ENCODE measurements at places on chromosomes 4 and X.

GRCh38 chr4:98318521-98318920 lies 57.3 kb downstream of the RAP1GDS1 start:
- no peak for DNase-seq

DNA sequence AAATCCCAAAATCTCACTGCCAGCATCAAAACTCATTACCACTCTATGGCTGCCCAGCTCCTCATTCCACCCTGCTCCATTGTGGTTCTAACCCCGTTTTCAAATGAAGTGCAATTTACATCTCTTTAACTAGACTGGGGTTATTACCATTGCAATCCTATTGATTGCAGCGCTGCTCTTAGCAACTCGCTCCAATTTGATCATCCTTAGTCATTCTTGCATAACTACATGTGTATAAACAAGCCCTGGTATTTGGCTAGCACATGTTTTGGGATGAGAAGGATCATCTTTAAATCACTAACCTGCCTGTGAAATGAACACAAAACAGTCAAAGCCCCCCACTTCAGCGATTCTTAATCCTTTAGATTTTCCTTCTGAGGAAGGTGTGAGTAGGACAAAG lies 340.1 kb upstream of the PPARGC1A start:
- no peak for DNase-seq

DNA sequence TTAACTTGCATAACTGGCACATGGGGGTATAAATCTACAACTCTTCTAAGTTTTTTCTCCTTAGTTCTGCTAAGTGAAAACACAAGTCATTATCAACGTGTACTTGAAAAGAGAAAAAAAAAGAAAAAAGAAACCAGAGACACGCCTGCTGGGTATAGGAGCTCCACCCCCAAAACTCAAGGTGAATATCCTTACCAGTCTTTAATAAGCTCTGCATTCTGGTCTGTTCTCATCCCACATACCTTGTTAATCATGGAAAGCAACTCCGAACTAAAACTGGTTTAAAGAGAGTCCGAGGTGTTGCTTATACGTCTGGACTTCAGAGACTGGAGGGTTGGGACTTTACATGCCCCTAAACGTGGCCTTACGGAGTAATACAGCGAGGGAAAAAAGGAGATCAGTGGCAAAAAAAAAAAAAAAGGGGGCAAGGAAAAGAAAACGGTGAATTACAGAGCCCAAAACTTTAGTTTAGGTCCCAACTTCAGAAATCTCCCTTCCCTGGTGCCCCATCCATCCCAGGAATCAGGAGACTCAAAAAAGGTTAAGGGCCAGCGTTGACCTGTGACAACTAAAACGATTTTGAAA lies 1.0 kb downstream of the PGRMC2 start:
- DNase-seq, result no peak

GRCh38 chr4:48812866-48813265 lies 18.0 kb upstream of the OCIAD1 start:
- DNase-seq, result no peak

GRCh38 chr4:163866728-163867315 lies 372.3 kb downstream of the TMA16 start:
- DNase-seq, result no peak

- no peak for DNase-seq
These were observed 531.8 kb downstream of the GLUD2 start for GRCh38 chrX:121579016-121579760.

DNA sequence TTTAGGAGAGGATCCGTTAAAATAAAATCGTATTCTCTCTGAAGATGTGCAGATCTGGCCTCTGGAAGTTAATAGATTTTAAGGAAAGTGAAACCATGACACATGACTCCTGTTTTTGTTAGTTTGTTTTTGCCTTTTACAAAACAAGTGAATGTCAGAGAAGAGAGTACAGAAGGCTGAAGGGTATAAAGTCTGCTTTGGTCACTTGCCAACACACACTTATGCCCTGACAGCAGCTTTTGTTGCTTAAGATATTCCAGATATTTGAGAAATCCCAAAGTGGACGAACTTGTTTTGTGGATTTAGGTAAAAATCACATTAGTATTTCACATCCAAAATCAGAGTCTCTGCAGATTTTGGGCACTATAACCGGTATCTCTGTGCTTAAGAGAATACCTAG lies 192.4 kb upstream of the RASGEF1B start:
- DNase-seq, result no peak

DNA sequence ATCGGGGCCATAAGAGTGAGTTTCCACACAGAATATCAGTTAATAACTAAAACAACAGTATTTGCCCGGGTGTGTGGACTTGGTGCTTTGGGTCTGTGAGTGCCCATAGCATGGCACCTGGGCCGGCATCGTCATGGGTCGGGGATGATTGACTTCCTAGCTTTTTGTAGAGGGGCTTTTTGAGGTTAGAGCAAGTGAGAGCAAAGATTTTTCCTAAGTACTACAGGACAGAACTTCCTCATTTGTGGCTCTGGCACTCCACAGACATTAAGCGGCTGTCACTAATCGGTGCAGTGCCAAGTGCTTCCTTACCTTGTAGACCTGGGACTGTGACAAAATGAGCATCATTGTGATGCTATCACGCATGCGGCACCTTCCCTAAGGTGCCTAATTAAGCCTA lies 81.0 kb downstream of the SHROOM2 start:
- no peak for DNase-seq

GRCh38 chr4:26839016-26839415 lies 21.6 kb upstream of the STIM2 start:
- DNase-seq, result no peak

DNA sequence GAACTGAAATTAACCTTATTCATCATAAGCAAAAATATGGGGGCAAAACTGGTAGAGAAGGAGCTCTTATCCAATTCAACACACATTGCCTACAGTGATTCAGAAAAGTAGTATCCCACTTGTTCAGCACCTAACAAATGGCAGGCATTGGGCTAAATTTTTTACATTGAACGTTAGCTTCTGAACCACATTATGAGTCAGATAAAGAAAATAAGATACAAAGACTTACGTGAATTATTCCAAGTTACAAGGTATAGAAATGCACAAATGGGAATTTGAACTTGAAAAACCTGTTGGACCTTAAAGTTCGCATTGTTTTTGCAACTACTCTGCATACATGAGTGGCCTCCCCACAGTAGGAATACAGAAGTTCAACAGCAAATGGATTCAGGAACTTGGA lies 210.6 kb downstream of the LDB2 start:
- DNase-seq, result no peak

- DNase-seq, result no peak
These were observed 167.4 kb upstream of the NAP1L5 start for GRCh38 chr4:88865046-88865445.

- no peak for DNase-seq
These were observed 194.4 kb upstream of the CPEB2 start for GRCh38 chr4:14807856-14808255.

DNA sequence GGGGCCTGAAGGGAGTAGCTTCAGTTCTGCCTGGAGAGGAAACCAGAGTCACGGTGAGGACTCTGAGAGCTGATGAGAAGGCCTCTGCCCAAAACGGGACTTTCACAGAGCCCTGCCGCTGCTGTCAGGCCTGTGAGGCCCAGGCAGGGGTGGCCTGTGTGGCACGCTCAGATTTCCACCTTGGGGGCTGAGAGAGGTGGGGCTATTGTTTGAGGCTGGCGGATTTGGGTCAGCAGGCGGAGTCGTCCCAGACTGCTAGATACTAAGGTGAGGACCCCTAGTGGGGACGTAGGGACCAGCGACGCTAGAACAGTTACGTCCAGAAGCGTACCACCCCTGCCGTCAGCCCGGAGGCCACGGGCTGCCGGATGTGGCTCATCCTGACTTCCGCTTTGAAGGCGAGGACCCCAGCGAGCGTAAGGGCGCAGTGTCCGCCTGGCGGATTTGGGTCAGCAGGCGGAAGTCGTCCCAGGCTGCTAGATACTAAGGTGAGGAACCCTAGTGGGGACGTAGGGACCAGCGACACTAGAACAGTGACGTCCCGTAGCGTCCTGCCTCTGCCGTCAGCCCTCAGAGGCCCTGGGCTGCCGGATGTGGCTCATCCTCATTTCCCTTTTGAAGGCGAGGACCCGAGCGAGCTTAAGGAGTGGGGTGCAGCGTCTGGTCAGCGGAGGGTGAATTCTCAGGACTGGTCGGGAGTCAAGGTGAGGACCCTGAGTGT lies at the start of gene MAGEB1:
Gene MAGEB1, plus strand, starts transcription at position 378 of the 721 bp plus-strand sequence. CDS start 3,348 bp downstream, outside the sequence.
- DNase-seq, result no peak

DNA sequence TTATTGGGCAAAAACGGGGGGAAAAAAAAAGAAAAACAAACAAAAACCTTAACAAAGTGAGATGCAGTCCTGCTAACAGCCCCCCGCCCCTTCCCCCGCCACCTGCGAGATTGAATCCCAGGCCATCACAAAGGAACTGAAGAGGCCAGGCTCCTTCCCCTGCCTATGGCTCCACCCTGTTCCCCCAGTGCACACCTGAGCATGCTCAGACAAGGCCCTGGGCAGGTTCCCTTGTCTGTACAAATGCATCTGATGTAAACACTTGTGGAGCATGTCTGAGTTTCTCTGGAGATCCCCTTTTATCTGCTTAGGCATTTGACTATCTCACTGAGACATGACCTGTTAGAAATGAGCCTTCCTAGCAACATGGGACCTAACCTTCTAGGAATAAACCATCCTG lies 983.7 kb upstream of the PABPC4L start:
- DNase-seq, result no peak

GRCh38 chr4:88211473-88212252 lies 53.2 kb upstream of the ABCG2 start:
- DNase-seq, result peak; percentile 1

GRCh38 chr4:126776361-126776760 lies 856.4 kb upstream of the INTU start:
- no peak for DNase-seq

- DNase-seq, result no peak
These were observed 121.4 kb downstream of the NHS start for GRCh38 chrX:17496407-17496806.
